ENCODE measurements at places on chromosomes 5 and 9. TPM values are rescaled to one million over a fixed set of nuclear protein-coding genes. Genes with fewer than 3 reads are reported as not detected.

DNA sequence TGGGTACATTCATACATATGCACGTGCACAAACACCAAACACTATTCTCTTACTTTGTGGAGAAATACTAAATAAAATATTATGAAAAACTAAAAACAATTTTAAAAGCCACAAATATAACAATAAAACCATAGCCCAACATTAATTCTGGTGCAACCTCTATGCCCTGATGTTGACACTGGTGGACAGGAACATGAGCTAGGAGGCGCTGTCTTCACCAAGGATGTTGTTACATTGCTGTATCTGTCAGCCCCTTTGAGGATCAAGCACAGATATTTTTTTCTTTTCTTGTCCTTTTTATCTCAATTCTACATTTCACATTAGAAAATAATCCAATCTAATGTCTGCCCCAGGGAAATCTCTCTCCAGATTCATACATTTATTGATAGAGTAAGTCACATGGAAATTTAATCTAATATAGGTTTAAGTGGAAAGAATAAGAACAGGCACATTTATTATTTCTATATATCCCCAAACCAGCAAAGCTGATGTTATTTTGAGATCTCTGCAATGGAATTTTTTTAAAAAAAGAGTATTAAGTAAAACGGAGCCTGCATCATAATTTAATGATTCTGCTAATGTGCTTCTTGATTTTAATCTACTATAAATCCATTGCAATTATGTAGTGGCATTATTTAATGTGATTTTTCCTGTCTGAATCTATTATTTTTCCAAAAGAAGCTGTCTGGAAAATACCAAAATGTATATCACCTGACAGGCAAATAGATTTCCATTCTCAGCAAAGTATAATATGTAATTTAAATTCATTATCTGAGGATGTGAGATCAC lies 716.5 kb downstream of the MTRR start:
- no peak for DNase-seq

The C5orf52 gene
- not detected for total RNA-seq

GRCh38 chr5:109942646-109943045 lies 252.9 kb downstream of the MAN2A1 start:
- no peak for DNase-seq

DNA sequence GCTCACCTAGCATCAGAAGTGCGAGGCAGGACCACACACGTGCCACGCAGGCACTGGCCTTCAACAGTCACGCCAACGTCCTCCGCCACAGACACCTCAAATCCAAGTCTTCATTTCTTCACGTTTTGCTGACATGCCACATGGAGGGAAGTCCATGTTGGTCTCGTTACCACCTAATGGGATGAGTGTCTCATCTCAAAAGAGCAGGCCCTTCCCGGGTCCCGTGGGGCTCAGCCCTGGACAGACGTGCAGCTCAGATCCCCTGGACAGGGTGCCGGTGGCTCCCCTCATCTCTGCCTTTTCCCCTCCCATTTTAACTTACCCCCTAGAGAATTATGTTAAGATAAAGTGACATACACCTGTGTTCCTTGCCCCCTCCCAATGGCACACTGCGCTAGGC lies 76.8 kb downstream of the MRPL36 start:
- no peak for DNase-seq

- no peak for DNase-seq
Observed at GRCh38 chr5:148962761-148963324, 100.0 kb downstream of the SH3TC2 start.

GRCh38 chr5:112356178-112356956 lies 62.7 kb downstream of the EPB41L4A start:
- DNase-seq = no peak

DNA sequence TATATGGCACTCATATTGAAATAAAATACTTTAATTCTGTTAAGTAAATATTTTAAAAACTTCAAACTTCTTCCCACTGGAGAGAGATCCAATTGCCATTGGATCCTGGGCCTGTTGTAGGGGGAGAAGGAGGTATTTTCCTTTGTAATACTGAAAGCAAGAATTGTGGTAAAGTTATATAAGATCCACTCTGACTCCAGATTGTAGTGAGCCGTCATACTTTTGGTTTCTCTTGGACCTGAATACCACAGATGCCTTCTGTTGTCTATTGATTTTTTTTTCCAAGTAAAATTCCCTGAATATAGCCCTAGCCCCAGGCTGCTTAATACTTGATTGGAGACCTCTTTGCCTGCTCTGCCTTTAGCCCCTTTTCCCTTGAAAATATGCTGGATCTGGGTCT lies 86.9 kb downstream of the ATG10 start:
- DNase-seq = no peak

- DNase-seq = no peak
Observed at GRCh38 chr9:110626101-110626829, 42.3 kb upstream of the MUSK start.

The SPATA31A3 gene
- not detected for total RNA-seq

- peak; percentile 73 for DNase-seq
Observed at GRCh38 chr9:33202552-33203201, 35.5 kb upstream of the B4GALT1 start.

The PLAC8L1 gene
- total RNA-seq = 1.7 TPM

The NRARP gene
- total RNA-seq = 8.9 TPM

The DIRAS2 gene
- total RNA-seq = not detected

DNA sequence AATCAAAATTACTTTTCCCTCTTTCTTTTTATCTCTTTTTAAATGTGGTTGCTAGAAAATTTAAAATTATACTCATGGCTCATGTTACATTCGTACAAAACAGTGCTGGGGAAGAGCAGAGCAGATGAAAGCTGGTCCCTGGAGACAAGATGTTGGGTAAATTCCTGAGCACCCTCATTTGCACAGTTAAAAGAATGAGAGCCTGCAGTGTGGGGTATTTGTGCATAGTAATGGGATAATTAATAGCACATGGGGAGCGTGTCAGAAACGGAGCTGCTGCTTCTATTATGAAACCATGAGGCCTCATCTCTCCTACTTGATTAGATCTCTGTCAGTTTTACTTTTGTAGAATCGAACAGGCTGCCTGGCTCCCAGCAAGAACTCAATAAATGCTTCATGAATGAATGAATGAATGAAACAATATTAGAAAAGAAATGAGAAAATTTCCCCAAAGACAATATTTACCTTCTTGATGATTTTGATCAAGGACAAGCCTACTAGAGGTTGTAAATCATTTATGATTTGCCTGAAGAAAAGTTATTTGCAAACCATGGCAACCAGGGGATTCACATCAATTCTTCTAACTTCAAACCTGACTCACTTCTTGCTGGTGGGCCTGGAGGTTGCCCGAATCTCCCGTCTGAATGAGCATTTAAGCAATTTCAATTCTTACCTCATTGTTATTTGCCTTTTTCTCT lies 177.2 kb upstream of the TUT7 start:
- no peak for DNase-seq

The KIAA0825 gene
- total RNA-seq = 0.09 TPM

DNA sequence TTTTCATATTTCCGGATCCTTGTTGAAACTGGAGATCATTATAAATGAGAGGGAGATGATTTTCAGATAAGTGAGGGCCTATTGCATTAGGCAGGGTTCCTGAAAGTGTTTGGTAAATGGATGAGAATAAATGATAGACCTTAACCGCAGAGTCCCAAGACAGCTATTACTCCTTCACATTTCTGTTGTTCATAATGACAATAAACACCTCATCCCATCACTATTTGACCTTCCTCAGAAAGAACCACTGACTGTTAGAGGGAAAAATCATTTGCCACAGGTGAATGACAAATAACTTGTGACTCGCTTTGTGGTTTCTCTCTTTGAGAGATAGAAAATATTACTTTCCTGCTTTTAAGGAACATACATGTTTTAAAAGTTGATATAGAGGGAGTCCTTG lies 47.3 kb upstream of the TRMT10B start:
- DNase-seq = no peak

The SAXO1 gene
- not detected for total RNA-seq

The LCN1 gene
- not detected for total RNA-seq

GRCh38 chr9:21121079-21121478 lies 20.6 kb downstream of the IFNW1 start:
- no peak for DNase-seq

The TSSK1B gene
- total RNA-seq = not detected

GRCh38 chr5:136026636-136027035 lies 2.2 kb upstream of the TGFBI start:
- no peak for DNase-seq

Data from OCI-LY7 (cell line).